ENCODE measurements at places on chromosomes 1 and 21. TPM values are rescaled to one million over a fixed set of nuclear protein-coding genes. Genes with fewer than 3 reads are reported as not detected.

PEF1 gene
- 43.7 TPM for total RNA-seq

BOLA1 gene
- 13.9 TPM for total RNA-seq

UBASH3A gene
- total RNA-seq = 0.30 TPM

ITGB2 gene
- total RNA-seq = 0.86 TPM

ODF2L gene
- total RNA-seq = 8.2 TPM

GPATCH3 gene
- 11.6 TPM for total RNA-seq

COL9A2 gene
- 0.17 TPM for total RNA-seq

LRRC3 gene
- 2.4 TPM for total RNA-seq

KRTAP19-3 gene
- not detected for total RNA-seq

MOB3C gene
- 3.6 TPM for total RNA-seq
